ENCODE measurements at places on chromosomes 3 and 15.

GRCh38 chr3:15638193-15638890 is 36.8 kb downstream of the BTD start:
- DNase-seq: no peak

DNA sequence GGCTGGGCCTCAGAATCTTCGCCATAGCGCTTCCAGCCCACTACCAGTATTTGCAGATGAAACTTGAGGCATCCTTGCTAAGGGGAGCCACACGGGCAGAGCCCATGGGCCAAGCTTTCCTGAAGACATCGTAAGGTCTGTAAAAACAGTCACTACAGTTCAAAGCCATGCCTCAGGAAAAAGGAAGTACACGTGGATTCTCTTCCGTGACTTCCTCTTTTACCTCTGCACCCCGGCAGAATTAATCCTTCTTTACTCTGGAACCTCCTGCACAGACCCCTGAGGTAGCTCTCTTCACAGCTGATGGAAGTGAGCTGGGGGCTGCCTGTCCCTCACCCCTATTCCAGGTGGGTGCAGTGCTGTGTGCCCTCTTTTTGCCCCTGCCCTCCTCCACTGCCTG is 129.2 kb downstream of the CHDH start:
- no peak for DNase-seq

DNA sequence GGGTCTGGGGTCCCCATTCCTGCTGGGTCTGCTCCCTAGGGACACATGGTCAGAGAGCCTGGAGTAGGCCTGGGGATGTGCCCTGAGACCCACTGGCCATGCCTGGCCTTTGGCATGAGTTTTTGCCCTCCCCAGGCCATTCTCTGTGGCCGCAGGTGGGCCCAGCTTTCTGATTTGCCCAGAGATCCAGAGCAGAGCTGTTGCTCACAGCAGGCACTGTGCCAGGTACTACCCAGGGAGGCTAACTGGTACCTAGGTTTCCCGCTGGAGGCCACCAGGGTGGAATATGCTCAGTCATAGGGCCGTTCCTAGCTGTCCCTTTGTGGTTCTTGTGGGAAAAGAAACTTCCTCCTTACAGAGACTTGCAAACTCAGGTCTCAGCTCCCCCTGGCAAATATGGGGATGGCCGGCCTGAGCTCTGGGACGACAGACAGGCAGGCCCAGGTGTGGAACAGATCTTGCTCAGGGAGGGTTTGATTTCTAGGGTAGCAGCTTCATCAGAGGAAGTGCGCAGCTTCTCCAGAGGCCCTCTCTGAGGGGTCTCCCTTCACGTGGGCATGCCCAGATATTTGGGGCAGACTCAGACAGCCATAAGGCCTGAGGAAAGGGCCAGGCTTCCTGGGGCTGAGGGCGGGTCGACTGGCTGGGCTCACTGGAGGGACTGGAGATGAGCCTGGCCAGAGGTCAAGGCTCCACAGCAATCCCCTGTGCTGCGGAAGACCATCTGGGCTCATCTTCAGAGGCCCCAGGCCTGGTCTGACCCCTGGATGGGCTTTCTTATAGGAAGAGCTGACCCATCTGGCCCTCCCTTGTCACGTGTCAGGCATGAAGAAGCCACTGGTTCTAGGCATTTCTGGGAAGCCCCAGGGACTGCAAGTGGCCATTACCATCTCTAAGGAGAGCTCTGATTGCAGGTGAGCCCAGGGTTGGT is 28.0 kb downstream of the ACAA1 start:
- DNase-seq: no peak

GRCh38 chr15:91192285-91192684 is 92.2 kb downstream of the SV2B start:
- no peak for DNase-seq

DNA sequence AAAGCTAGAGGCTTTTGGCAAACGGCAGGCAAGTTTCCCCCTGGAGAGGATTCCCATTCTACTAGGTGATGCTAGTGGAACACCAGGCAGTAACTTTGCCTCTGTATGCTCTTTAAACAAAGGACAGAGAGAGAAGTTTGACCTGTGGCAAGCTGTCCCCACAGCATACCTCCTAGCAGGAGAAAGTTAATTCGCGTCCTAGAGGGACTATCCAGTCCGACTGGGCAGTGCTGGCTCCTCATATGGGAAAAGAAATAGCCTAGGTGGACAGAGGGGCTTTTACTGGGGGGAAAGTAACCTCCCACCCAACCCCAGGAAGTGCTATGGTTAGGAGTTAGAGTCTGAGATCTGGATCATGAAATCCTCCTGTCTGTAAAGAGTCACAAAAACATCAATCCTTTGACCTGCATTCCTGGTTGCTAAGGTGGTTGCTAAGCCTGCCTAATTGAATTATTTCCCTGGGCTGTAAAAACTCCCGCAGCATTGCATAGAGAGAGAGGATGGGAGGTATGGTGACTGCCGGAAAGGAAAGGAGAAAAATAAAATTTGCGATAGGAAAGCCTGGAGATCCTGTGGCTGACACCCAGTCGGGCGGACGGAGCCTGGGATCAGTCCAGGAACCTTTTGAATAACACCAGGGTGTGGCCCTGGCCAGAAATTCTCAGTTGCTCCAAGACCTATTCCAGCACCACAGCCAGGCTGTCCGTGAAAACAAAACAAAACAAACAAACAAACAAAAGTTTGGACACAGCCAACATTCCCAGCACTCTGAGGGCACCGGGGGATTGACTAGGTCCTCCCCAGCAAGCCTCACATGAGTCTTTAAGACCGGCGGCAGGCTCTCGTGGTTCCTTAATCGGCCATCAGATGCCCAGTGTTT is 67.7 kb upstream of the ATP11B start:
- no peak for DNase-seq

GRCh38 chr3:32880225-32880624 is 62.4 kb downstream of the TRIM71 start:
- DNase-seq: no peak

GRCh38 chr3:41346698-41347270 is 147.5 kb downstream of the CTNNB1 start:
- no peak for DNase-seq

DNA sequence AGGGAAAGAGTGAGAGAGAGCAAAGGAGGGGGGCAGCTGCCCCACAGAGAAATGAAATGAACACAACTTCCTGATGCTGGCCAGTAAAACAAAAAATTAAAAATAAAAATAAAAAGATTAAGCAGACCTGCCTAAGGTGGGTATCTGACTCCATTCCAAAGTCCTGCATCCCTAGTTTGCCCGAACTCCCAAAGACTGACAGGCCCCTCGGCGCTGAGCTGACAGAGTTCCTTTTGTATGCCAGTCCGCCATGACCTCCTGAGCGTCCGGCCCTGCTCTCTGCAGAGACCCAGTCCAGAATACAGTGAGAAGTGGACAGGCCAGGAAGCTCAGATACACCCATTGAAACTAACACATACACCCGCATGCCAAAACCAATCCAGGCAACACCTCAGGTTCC is 54.9 kb downstream of the CHDH start:
- DNase-seq: no peak

DNA sequence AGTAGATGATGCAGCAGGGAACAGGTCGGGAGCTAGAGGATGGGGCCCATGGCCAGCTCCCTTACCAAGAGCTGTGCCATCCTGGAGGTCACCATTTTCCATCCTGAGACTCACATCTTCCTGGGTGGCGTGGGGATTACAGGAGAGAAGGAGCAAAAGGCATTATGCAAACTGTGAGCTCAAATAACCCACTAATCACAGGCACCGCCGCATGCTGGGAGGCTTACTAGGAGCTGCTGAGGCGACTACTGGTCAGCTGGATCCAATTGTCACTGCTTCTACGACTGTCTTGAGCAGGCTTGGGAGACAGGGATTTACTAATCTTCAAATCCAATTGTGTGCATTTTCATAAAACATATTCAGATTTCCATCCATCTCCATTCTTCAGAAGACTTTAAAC is 12.5 kb upstream of the KBTBD12 start:
- DNase-seq: no peak

- DNase-seq: no peak
Observed at GRCh38 chr15:39695793-39696192, 86.8 kb downstream of the FSIP1 start.

GRCh38 chr3:106839576-106840280 is 537.5 kb upstream of the CCDC54 start:
- no peak for DNase-seq

DNA sequence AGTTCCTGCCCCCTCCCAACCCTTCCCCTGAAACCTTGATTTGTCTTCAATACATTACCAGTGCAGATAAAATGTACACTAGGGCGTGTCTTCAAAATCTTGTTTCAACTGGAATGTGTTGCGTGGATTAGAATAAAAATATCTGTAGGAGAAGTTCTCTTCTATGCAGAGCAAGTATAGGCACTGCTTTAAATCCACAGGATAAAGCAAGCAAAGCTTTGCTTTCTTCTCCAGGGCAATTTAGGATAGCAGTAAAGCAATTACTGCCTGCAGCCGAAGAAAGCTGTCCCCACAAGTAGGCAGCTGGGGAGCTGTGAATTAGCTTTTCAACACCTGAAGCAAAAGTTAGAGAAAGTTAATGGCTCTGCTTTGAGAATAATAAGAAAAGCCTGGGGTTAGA is 329.7 kb upstream of the KCNMB2 start:
- no peak for DNase-seq

DNA sequence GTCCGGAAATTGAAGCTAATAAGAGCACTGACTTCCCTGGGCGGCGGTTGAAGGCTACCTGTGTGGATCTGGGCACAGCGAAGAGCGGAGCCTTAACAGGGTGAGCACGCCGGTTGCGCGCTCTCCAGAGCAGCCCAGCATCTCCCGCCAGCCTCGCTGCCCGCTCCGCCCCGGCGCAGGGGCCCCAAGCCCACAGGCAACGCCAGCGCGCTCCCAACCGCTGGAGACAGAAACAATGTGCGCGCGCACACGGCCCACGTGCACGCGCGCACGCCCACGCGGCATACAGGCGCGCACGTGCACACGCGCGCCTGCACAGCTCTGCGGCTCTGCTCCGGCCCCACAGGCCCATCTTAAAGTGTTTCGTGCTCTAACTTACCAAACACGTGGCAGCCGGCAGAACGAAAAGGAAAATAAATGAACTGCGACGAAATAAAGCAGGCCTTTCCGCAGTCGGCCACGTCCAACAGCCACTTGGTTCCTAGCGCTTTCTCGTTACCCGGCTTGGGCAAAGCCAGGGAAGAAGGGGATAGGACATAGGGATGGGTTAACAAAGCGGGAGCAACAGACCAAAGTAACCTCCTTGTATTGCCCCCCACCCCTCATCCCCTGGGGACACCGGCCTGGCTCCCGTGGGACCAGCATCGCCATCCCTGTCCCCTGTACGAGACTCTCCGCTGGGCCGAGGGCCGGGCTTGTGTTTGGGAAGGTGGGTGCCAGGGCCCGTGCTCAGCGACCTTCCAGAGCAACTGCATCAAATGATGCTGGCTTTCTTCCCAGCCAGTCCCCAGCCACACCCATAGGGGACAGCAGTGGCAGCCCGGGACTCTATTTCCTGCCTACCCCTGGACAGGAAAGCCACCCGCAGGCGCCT is 203.7 kb downstream of the ABHD5 start:
- peak; percentile 63 for DNase-seq

- no peak for DNase-seq
Observed at GRCh38 chr3:127870156-127870555, 44.9 kb upstream of the KBTBD12 start.

DNA sequence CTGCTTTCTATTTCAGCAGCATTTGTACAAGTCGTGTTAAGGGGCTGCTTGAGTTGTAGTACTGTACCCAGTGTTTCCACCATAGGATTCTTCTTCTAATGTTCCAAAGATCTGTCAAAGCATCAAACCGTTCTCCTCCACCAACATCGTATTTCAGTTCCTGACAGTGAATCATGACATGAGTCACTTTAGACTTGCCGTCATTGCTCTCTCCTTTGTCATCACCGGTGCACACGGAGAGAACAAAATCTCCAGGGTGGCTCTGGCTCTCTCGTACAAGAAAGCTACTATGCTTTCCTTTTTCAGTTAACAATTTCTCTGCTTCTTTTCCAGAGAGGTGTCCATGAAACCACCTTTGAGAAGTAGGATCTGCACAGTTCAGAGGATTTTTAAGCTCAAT is 270.9 kb upstream of the CCDC54 start:
- no peak for DNase-seq

- DNase-seq: no peak
Observed at GRCh38 chr15:60905587-60905986, 323.5 kb downstream of the RORA start.
